Progenitor cell of endocrine pancreas (in vitro differentiated cells): ENCODE measurements at places on chromosomes 4 and X.

- H3K4me1 ChIP-seq = no peaks in the 10 kb centered on the region
- no peaks in the 10 kb centered on the region for H3K27me3 ChIP-seq
- H3K27ac ChIP-seq = no peak overlapping the region
Measured at GRCh38 chrX:57643698-57644097, 36.4 kb downstream of the NLRP2B start.

- H3K4me3 ChIP-seq = no peak overlapping the region
- H3K4me1 ChIP-seq = peaks cover 2% of the 10 kb centered on the region
- H3K27me3 ChIP-seq = no peaks in the 10 kb centered on the region
- DNase-seq = no peak
- no peak overlapping the region for H3K27ac ChIP-seq
- H3K36me3 ChIP-seq = no peaks in the 10 kb centered on the region
Measured at GRCh38 chrX:97968376-97969163, 1084.9 kb downstream of the RPA4 start.

- H3K27ac ChIP-seq = no peak overlapping the region
- no peak overlapping the region for H3K4me3 ChIP-seq
- no peak for DNase-seq
- H3K27me3 ChIP-seq = no peaks in the 10 kb centered on the region
- no peaks in the 10 kb centered on the region for H3K4me1 ChIP-seq
Measured at GRCh38 chrX:63855896-63856295, 70.9 kb upstream of the ARHGEF9 start.

DNA sequence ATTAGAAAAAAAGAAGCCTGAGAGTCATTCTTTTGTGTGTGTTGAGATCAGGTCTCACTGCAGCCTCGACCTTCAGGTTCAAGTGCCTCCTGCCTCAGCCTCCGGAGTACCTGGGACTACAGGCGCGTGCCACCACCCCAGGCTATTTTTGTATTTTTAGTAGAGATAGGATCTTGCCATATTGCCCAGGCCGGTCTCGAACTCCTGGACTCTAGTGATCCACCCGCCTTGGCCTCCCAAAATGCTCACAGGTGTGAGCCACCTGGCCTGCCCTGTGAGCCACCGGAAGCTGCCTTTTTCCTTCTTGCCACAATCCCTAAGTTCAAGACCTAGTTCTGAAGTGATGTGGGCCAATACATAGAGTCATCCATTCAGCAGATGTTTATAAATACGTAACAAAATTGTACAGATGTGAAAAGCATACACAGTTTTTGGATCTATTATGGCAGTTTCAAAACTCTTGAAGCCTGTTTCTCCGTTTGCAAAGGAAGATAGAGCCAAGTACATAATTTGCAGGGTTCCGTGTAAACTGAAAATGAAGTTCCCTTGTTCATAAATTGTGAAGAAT is 536 bp upstream of the CTSO start:
- H3K27ac ChIP-seq = peak overlapping the region; percentile 93
- peaks cover 7% of the 10 kb centered on the region for H3K4me1 ChIP-seq
- H3K4me3 ChIP-seq = peak overlapping the region; percentile 88
- H3K36me3 ChIP-seq = no peaks in the 10 kb centered on the region

GRCh38 chr4:23438764-23439163 is 451.1 kb downstream of the PPARGC1A start:
- no peaks in the 10 kb centered on the region for H3K36me3 ChIP-seq
- no peak overlapping the region for H3K4me3 ChIP-seq
- no peak overlapping the region for H3K27ac ChIP-seq
- H3K27me3 ChIP-seq = no peaks in the 10 kb centered on the region
- H3K4me1 ChIP-seq = no peaks in the 10 kb centered on the region

DNA sequence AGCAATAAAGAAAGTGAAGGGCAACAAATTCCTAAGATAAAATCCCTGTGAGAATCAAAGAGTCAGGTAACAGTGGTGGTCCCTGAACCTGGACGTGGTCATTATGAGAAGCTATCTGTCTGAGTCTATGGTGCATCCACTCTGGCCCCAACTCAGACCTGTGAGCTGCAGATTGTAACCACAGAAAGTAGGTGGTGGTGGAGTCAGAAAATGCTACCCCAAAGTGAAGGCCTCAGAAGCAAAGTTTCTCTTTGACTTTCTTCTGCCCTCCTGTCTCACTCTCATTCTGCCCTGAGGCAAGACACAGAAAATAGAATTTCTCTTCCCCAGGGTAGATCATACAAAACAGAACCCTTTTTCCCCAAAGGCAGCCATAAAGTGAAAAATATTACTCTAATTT is 84.1 kb upstream of the NEIL3 start:
- DNase-seq = no peak
- H3K27me3 ChIP-seq = no peaks in the 10 kb centered on the region
- no peak overlapping the region for H3K4me3 ChIP-seq

DNA sequence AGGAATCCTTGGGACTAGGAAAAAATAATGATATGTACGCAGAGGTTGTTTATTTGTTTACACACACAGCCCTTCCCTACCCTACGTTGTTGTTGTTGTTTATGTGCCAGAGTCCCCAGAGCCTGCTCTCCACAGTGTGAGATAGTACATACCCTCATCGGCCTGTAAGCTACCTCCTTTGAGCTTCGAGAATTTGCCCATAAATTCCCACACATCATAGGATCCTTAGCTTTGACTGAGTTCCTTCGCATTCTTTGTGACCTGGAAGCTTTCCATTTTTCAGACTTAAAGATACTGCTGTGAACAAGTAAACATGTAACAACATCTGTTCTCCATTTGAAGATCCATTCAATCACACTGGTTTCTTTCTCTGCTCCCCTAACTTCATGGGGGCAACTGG is 114.5 kb downstream of the IRF2 start:
- no peak for DNase-seq
- peaks cover 12% of the 10 kb centered on the region for H3K4me1 ChIP-seq

GRCh38 chr4:90476019-90476418 is 348.8 kb downstream of the CCSER1 start:
- H3K36me3 ChIP-seq = no peaks in the 10 kb centered on the region
- H3K4me1 ChIP-seq = peaks cover 10% of the 10 kb centered on the region
- DNase-seq = no peak
- H3K27ac ChIP-seq = no peak overlapping the region
- no peaks in the 10 kb centered on the region for H3K27me3 ChIP-seq

- H3K27me3 ChIP-seq = no peaks in the 10 kb centered on the region
- no peak for DNase-seq
- peaks cover 2% of the 10 kb centered on the region for H3K4me1 ChIP-seq
- peaks cover 28% of the 10 kb centered on the region for H3K36me3 ChIP-seq
- H3K27ac ChIP-seq = peak overlapping the region; percentile 74
Measured at GRCh38 chr4:151165205-151166000, 66.0 kb downstream of the RPS3A start.

DNA sequence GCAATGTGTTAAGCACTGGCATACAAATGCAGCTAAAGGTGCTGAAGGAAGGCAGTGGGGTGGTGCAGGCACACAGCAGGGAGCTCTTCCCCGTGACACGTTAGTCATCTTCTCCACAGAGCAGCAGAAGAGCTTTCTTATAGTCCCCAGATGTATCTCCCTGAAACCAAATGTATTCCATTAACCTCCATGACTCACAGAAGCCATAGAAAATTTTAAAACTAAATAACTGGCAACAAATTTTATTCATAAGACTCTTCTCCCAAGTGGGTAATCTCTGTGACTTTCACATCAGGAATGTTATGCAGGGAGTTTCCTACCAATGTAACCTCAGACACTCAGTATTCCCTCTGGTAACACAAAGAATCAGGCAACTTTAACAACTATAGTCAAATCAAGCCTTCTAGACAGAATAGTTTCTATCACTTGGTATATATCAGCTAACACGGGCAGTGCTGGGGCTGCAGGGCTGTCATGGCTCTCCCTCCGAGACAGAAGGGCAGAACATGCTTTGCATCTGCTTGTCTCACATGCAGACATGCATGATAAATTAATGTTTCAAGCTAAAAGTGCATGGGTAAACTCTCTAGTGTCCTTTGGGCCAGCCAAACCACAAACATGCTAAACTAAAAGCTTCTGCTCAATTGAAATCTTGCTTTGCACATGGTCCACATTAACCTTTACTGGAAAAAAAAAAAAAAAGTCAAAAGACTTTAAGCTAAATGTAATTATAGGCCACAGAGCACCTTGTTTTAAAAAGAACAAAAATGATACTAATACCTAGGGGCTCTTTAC is 28.2 kb downstream of the ANXA5 start:
- H3K27ac ChIP-seq = no peak overlapping the region
- H3K4me1 ChIP-seq = peaks cover 3% of the 10 kb centered on the region
- no peak for DNase-seq
- H3K36me3 ChIP-seq = peaks cover 25% of the 10 kb centered on the region

- no peaks in the 10 kb centered on the region for H3K4me1 ChIP-seq
- no peak overlapping the region for H3K4me3 ChIP-seq
- no peak overlapping the region for H3K27ac ChIP-seq
Measured at GRCh38 chr4:31445526-31445925, 725.4 kb downstream of the PCDH7 start.

DNA sequence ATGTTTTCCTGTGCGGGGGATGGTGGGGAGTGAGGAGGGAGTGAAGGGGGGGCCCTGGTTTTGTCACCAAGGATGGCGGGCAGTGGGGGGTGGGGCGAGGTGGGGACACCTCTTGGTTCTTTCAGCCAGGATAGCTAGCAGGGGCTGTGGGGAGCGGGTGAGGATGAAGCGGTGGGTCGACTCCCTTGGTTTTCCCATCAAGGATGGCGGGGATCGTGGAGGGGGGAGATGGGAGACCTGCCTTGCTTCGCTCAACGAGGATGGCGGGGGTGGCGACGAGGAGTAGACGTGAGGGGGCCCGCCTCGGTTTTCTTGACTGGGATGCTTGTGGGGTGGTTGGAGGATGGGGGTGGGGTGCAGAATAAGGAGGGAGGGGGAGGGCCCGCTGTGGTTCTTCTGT is 643 bp downstream of the FHL1 start:
- DNase-seq = no peak
- peak overlapping the region; percentile 53 for H3K4me3 ChIP-seq
- H3K4me1 ChIP-seq = no peaks in the 10 kb centered on the region
- peaks cover 51% of the 10 kb centered on the region for H3K27me3 ChIP-seq

DNA sequence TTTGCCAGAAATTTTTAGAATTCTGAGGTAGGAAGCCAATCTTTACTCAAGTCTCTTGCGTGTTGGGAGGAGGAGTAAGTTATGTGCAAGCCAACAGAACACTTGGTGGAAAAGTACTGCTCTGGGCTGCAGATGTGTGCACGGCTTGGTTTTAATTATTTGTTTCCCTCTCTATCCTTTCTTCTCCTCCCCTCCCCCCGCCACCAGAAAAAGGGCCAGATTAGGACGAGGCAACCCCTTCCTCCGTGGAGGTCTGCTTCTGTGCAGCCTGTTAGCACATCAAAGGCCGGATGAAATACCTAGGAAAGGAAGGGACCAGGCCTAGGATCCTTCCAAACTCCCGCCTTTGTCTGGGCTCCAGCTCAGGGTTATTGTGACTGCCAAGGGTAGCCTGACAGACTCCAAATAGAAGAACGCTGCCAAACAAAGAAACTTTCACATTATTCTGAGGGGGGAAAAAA is 1.0 kb upstream of the PGRMC1 start:
- no peak for DNase-seq
- H3K4me1 ChIP-seq = peaks cover 24% of the 10 kb centered on the region
- H3K36me3 ChIP-seq = peaks cover 4% of the 10 kb centered on the region
- no peaks in the 10 kb centered on the region for H3K27me3 ChIP-seq

DNA sequence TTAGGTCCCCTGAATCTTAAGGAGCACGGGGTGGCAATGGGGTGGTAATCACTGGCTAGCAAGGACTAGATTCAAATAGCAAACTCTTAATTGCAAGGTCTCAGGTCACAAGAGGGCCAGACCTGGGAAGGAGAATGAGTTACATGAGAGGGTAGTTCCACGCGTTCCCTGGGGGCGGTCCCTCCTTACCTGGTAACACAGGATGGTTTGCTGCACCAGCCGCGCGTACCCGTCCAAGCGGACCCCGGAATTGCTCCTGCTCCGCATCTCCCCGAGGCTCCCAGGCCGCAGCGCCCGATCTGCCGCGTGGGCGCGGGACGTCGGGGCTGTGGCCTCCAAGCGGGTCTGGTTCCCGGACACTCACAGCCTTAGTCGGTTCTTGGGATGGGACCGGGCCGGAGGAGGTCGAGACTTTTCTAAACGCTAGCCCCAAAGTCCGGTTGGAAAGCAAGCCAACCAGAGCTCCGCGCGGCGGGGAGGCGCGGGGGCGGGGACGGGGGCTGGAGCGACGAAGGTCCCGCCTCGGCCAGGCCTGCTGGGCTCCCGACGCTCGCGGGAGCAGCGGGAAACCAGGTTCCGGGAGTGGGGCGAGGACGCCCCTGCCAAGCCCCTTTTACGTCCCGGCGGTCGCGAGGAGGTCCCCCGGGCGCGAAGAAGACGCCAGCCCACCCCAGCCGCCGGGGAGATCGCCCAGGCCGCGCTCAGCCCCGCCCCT is at the start of gene PHKA2:
Gene PHKA2, minus strand, starts transcription at position 449 of the 715 bp plus-strand sequence. Its CDS starts 182 bp downstream, at position 267.
- H3K36me3 ChIP-seq = no peaks in the 10 kb centered on the region
- H3K4me1 ChIP-seq = peaks cover 20% of the 10 kb centered on the region
- H3K4me3 ChIP-seq = peak within 1 kb of the TSS; percentile 81
- no peaks in the 10 kb centered on the region for H3K27me3 ChIP-seq
- H3K27ac ChIP-seq = peak within 1 kb of the TSS; percentile 85
- peak; percentile 23 for DNase-seq

DNA sequence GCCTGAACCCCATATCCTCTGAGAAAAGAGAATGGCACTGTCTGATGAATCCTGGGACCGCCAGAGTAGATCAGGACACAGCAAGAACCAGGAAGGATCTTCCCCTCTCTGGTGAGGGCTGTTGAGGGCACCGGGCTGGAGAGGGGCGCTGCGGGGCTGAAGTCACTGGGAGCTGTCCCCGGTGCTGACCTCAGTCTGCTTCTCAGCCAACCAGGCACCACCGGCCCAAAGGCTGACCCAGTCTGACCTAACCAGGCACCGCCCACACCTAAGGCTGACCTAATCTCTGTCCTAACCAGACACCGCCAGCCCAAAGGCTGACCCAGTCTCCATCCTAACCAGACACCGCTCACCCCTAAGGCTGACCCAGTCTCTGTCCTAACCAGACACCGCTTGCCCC is 82.8 kb downstream of the CPZ start:
- no peaks in the 10 kb centered on the region for H3K4me1 ChIP-seq
- DNase-seq = peak; percentile 77
- H3K27me3 ChIP-seq = peaks cover 42% of the 10 kb centered on the region
- no peak overlapping the region for H3K4me3 ChIP-seq
- no peaks in the 10 kb centered on the region for H3K36me3 ChIP-seq
- no peak overlapping the region for H3K27ac ChIP-seq

GRCh38 chr4:161005746-161006145 is 1158.1 kb downstream of the FSTL5 start:
- peaks cover 6% of the 10 kb centered on the region for H3K4me1 ChIP-seq
- no peak overlapping the region for H3K4me3 ChIP-seq
- no peak overlapping the region for H3K27ac ChIP-seq
- no peaks in the 10 kb centered on the region for H3K36me3 ChIP-seq
